ENCODE measurements at places on chromosomes 12 and 14.
A peak's percentile ranks its signal among the peaks of the same experiment; 100 is the strongest.

DNA sequence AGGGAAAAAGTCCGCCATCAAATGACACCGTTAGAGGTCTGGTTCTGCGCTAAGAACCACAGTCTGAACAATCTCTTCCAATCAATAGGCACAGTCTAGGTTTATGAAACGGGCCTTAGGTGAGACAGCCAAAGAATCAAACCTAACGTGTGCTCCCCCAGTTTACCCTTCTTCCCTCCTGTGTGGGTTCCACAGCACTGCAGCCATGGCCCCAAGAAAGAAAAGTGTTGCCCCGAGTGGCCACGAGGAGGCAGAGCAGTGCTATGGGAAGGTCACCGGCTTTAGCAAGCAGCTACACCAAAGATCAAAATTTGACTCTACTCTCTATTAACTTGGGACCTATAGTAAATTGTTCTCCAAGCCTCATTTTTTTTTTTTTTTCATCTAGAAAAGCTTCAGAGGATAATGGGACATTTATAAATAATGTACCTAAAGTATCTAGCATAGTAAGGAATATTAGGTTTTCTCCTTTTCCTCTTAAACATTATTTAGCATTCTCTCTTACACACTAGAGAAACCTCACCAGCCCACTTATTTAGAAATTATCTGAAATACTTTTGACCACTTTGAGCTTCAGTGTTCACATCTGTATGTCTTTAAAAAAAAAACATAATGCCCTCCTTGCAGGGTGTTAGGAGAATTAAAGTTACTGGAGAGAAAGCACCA lies 70.2 kb upstream of the GPHB5 start:
- DNase-seq = peak; percentile 17

DNA sequence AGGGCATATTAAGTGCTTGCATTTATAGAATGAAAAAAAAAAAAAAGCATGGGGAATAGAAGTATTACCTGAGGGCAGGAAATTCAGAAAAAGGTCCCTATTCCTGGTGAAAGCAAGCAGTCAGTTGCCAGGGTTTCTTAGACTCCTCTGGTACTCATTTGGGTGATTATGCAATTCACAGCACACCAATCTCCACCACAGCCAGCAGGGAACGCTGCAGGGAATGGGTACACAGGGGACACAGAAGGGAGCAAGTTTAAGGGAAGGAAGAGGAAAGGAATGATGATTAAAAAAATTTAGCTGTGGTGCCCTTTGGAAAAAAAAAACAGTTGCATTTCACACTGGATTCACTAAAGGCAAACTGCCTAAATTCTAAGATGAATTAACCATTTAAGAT lies 14.2 kb downstream of the BLTP3B start:
- no peak for DNase-seq

DNA sequence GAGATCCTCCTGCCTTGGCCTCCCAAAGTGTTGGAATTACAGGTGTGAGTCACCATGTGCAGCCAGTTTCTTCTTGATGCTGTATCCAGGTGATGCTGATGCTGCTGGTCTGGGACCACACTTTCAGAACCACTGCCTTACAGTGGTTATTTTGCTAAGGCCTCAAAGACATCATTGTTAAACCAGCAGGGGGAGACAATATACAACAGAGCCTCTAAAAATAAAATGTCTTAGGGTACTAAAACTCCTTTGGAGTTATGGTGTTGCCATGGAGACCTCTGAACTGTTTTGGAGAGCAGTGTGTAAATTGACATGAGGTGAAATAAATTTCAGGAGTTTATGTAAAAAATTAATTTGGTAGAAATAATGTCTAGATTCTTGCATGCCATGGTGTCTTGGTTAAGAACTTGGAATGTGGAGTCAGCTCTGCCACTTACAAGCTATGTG lies 1.1 kb upstream of the ARG2 start:
- DNase-seq = peak; percentile 60

DNA sequence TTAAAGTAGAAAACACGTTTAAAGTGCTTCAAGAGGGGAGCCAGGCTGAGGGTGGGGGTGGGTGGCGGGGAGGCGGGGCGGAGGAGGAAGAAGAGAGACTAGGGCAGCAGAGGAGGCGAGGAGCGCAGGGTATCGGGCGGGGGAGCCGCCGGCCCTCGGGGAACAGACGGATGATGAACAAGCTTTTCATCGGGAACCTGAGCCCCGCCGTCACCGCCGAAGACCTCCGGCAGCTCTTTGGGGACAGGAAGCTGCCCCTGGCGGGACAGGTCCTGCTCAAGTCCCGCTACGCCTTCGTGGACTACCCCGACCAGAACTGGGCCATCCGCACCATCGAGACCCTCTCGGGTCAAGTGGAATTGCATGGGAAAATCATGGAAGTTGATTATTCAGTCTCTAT lies 39.2 kb downstream of the ZCRB1 start:
- no peak for DNase-seq

DNA sequence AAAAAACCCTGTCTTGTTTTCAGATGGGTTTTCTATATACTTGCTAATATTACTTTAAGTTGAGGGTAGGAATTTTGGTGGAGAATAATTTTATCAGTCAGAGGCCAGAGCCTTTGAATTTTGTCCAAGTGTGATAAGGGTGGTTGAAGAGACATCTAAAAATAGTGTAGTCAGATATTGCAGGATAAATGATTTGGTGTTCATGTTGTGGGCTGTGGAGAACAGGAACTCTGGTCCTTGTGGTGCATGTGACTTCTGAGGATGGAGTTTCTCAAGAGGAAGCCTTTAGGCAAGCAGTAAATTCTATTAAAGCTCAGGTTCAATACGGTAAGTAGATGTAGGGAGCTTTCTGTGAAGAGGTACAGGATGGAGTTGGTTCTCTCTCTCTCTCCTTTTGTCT lies 2.8 kb downstream of the ADAM21 start:
- no peak for DNase-seq

- no peak for DNase-seq
Measured at GRCh38 chr14:24809135-24809534, 175.1 kb upstream of the GZMB start.

GRCh38 chr14:63413009-63413408 lies 94.3 kb upstream of the GPHB5 start:
- no peak for DNase-seq

DNA sequence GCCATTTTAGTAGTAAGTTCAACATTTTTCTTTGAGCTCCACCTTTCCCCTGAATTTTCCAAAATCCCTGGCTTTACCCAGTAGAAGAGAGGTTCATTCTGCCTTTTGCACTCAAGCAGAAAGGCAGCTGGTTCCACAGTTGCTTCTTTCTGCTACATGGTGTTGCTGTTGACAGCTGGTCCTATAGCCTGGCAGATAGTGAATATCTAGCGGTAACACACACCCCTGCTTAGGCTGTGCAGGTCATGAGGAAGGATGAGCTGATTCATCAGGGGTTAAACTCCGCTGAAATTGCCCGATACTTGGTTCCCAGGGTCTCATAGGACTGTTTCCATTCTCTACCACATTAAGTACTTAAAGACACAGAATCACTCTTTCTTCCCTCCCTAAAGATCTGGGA lies 62.4 kb downstream of the PUS7L start:
- no peak for DNase-seq

Data from AG09309 (cell line).